ENCODE measurements at places on chromosomes 1 and 21. TPM values are rescaled to one million over a fixed set of nuclear protein-coding genes. Genes with fewer than 3 reads are reported as not detected.

UBASH3A gene
- total RNA-seq: 1.3 TPM

DNA sequence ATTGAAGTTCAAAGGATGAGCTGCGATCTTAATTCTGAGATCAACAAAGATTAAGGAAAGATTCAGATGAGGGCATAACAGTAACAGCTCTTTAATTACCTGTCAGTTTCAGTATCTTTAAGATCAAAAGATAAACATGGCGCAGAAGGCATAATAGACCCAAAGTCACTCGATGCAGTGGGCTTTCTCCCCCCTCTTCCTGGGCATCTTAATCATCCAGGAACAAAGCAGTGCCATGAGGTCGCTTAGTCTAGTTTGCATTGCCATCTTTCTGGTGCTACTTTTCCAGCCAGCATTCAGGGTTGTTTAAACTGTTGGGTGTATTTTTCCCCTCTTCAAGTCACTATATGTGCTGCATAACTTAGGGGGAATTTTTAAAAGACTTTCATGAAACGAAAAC is 72.3 kb downstream of the HUNK start:
- H3K27ac ChIP-seq: no peak overlapping the region
- no peak overlapping the region for H3K4me3 ChIP-seq
- no peaks in the 10 kb centered on the region for H3K4me1 ChIP-seq
- no peak for DNase-seq
- H3K27me3 ChIP-seq: no peaks in the 10 kb centered on the region

GRCh38 chr1:207335695-207336363 is 14.4 kb downstream of the CD55 start:
- no peak for DNase-seq
- no peak overlapping the region for H3K4me3 ChIP-seq
- no peak overlapping the region for H3K27ac ChIP-seq
- H3K27me3 ChIP-seq: no peaks in the 10 kb centered on the region
- no peaks in the 10 kb centered on the region for H3K4me1 ChIP-seq

DNA sequence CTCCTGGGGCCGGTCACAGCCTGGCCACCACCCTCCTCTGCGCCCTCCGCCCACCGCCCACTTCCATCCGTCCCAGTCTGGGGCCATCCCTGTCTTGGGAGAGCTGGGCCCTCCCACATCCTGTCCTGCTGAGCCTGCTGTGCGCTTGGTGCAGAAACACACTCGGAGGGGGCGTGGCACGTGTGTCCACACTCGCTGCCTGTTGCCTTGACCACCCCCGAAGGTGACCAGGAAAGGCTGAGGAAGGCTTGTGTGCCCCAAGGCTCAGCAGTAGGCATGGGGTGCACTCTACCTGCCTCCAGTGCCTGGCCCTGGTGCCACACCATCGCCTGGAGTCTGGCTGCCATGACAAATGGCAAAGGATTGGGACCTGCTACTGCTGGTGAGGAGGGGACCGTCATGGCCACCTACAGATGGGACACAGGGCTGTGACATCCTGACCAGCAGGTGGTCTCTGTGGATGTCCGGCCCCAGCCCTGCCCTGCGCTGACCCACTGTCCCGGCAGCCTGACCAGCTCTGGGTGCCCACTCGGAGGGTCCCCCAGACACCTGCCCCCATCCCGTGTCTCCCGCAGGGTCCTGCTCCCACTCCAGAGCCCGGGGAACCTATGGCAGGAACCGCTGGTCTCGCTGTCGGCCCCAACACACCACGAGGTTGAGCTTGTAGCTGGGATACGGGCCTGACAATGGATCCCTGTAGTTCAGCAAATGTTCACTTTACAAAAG is 23.2 kb upstream of the PTTG1IP start:
- no peaks in the 10 kb centered on the region for H3K4me1 ChIP-seq
- H3K27me3 ChIP-seq: peaks cover 19% of the 10 kb centered on the region
- H3K27ac ChIP-seq: no peak overlapping the region

LYPD8 gene
- not detected for total RNA-seq

All from heart right ventricle (tissue), 16 donors.